ENCODE measurements at places on chromosomes 5 and 9. TPM values are rescaled to one million over a fixed set of nuclear protein-coding genes. Genes with fewer than 3 reads are reported as not detected.

DNA sequence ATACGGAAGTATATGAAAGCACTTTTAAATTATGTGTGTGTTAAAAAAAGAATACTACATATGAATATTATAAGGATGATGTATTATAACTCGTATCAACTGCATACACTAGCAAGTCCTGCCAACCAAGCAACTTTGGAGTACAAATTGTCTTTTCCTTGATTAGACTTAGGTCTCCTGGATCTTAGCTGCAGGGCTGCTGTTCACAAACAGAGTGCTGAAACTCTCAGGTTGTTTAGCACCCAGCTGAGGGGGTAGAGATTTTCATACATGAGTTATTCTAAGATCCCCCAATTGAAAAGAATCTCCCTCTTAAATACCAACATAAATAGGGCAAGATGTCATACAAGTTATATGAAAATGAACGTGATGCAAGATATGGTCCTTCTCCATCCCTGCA lies 149.8 kb upstream of the TNC start:
- no peak for DNase-seq

DNA sequence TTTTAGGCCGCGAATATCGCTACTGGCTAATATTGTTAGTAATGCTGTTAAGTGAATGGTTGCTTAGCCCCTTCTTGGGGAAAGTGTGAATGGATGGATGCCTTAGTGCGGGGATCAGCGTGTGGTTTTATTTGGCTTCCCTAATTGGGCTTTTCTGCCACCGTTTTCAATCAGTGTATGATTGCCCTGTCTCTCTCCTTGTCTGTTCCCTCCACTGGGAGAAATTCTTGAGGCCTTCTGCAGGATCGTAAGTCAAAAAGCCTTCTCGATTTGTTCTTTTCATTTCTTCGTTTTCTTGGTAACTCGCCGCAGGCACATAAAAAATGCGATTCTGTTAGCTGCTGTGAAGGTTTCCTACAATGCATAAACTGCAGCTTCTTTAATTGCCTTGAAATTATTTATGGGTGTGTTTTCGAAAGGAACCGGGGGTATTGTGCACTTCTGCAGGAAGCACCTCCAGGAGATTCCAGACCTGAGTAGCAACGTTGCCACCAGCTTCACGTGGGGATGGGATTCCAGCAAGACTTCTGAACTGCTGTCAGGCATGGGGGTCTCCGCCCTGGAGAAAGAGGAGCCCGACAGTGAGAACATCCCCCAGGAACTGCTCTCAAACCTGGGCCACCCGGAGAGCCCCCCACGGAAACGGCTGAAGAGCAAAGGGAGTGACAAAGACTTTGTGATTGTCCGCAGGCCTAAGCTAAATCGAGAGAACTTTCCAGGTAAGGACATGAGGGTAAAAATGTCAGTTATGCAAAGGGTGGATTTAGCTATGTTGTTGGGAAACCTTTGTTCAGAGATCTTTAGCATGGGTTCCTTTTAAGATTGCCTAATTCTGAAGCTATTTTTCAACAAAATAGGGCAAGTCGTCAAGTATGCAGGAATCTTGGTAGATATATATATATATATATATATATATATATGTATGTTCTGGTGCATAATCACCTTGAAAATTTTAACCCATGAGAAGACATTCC lies 700 bp downstream of the SKP2 start:
- no peak for DNase-seq

DNA sequence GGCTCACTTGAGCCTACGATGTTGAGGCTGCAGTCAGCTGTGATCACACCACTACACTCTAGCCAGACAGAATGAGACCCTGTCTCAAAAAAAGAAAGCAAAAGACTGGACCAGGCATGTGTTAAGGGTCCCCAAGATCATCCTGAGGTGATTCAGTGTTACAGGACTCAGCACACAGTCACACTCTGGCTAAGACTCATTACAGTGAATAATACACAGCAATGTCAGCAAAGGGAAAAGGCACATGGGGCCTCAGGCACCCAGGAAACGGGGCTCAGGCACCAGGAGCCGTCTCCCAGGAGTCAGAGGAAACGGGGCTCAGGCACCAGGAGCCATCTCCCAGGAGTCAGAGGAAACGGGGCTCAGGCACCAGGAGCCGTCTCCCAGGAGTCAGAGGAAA lies 39.2 kb upstream of the NRARP start:
- no peak for DNase-seq

- no peak for DNase-seq
These were observed 286.0 kb downstream of the CYLC2 start for GRCh38 chr9:103281126-103281525.

RANBP17 gene
- total RNA-seq: 2.9 TPM

- DNase-seq: no peak
These were observed 5.6 kb upstream of the CYSTM1 start for GRCh38 chr5:140169410-140169809.

DNA sequence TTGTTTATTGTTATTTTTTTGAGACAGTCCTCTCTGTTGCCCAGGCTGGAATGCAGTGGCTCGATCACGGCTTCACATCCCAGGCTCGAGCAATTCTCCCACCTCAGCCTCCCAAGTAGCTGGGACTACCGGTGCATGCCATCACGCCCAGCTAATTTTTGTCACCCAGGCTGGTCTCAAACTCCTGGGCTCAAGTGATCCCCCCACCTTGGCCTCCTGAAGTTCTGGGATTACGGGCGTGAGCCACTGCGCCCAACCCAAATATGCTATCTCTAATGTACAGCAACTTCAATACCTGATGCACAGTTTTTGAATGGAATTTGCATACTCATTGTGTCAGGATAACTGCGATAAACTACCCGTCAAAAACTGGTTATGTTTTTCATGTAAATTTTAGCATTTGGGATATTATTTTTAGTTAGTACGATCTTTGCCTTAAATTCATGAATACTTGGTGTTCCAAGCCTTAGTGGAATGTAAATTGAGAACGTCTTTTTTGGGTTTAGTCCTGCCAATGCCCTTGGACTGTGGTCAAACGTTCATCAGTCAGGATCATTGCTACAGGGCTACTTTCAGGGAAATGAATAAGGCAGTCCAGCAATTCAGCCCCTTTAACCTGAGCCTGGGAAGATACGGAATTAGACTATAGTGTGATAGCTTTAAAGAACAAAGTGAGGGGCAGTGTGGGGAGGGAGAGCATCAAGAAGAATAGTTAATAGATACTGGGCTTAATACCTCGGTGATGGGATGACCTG lies 4.4 kb downstream of the UGCG start:
- DNase-seq: no peak

MORN5 gene
- total RNA-seq: not detected

DNA sequence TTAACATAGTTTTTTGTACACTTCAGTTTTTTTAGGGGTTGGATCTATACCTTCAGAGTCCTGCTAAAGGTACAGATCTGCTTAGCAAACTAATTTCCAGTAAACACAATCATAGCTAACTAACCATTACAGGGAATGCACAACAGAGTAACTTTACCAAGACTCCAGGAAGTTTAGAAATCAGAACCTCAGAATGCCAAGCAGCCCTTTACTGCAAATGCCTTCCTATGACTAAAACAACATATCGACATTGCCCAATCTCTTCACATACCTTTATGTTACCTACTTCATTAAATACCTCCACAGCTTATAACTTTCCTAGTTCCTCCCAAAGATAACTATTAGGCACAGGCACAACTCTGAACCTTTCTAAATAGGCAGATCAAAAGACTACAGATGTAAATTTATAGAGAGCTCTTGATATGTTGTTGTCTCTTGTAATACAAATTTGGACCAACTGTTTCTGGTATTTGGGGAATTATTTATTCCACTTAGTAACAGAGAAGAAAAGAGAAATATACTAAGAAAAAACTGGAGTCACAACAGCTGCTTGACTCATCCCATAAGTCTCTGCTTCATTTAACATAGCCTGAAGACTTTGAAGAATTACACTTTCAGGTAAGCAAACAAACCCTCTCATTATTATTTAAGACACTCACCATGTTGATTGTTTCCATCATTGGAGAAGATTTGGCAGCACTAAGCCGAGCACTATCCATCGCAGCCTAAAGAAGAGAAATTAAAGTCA lies 46.0 kb upstream of the OR2K2 start:
- no peak for DNase-seq

- no peak for DNase-seq
These were observed 34.2 kb upstream of the CHD1 start for GRCh38 chr5:98963019-98963418.

DNA sequence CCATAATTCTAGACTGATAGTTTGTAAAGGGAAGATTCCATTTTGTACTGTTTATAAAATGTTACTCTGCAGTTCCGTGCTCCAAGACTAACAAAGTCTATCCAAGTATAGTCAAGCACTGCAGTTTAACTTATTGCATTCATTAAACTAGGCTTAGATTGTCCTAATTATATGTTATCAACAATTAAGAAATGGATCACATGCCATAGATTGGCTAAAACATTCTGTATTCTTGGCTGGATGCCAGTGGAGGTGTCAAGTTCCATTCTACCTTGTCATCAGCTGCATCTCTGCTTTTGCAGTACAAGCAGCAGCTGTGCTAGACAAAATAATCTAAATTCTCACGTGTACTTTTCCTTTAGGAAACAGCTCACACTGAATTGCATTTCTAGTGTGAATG lies 69.4 kb upstream of the MEF2C start:
- DNase-seq: no peak
